ENCODE measurements at places on chromosomes 5 and 9.

- no peak for DNase-seq
These were observed 6.5 kb downstream of the SNX18 start for GRCh38 chr5:54524082-54524481.

- no peak for DNase-seq
These were observed 335.7 kb upstream of the PIK3R1 start for GRCh38 chr5:67879620-67880510.

DNA sequence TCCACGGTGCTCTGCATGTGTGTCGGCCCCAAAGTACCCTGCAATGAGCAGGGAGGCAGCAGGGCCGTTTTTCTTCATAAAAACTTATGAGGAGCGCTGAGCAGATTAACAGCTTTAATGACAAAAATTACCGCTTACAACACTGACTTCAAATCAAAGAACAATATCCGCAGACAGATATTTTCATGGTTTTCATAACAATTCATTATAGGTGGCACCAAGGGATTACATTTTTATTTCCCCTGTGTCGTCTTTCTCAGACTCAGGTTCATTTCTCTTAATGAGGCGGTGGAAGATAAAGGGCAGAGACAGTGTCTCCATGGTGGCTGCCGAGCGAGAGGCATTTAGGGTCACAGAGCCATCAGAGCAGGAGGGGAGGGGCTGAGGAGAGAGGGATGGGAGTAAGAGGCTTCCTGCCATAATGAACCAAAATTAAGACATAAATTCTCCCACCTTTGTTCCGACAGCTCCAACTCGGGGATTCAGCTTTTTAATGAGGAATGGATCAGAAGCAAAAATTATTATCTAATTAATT, 240.7 kb upstream of the CLINT1 start:
- DNase-seq: no peak

GRCh38 chr5:138273834-138274188, 610 bp downstream of the GFRA3 start:
- DNase-seq: no peak

DNA sequence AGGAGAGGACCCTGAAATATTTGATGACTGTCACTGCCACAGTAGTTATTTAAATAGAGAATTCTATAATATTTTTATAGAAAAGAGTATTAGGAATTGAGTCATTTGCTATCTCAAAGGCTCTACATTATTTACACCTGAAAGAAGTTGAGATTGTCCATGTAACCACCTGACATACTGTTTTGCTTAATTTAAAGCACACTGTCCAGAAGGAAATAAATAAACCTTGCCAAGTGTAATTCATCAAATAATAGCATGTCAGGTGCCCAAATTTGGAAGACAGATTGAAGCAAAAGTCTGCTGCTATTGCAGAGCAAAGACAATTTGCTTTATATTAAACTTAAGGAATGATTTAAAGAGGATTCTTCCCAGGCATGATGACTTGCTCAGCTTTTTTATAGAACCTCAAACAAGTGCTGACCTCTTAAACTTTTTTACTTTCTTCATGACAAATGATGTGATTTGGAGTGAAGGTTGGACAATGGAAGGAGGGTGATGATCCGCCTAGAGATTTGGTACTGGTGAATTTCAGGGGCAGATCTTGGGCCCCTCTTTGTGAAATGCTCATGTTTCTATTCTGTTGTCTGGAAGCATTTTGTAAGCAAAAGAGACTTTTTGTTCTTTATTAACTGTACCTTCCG, 65.0 kb downstream of the DAPK1 start:
- no peak for DNase-seq

- DNase-seq: no peak
These were observed 115.4 kb downstream of the HSD17B3 start for GRCh38 chr9:96186591-96187011.

- DNase-seq: peak; percentile 93
These were observed 4.0 kb upstream of the TRAF2 start for GRCh38 chr9:136882109-136882946.

DNA sequence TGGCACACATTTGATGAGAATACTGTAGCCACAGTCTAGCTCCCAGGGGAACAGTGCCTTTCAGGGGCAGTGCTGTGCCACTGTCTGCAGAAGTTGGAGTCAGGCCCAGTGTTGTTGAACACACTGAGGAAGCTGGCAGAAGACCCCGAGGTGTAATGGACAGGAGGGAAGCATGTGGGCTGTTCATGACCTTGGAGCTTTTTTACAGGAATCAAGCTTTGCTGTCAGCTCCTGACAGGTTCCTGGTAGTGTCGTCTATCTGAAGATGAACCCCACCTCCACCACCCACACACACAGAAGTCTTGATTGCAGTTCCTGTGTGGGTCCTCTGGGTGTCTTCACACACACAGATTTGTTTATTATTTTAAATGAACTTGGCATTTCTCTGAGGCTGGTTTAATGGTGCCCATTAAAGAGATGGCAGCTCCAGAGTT, 40.3 kb upstream of the TNFAIP8 start:
- DNase-seq: peak; percentile 51

- no peak for DNase-seq
These were observed 330.7 kb downstream of the CAAP1 start for GRCh38 chr9:26561928-26562327.

GRCh38 chr5:144634138-144634537, 463.5 kb downstream of the KCTD16 start:
- DNase-seq: no peak

GRCh38 chr5:132692632-132692967, 18.8 kb downstream of the IL4 start:
- no peak for DNase-seq

GRCh38 chr5:163565492-163565891, 60.1 kb downstream of the MAT2B start:
- DNase-seq: no peak

GRCh38 chr9:23556459-23556858, 269.6 kb downstream of the ELAVL2 start:
- no peak for DNase-seq

DNA sequence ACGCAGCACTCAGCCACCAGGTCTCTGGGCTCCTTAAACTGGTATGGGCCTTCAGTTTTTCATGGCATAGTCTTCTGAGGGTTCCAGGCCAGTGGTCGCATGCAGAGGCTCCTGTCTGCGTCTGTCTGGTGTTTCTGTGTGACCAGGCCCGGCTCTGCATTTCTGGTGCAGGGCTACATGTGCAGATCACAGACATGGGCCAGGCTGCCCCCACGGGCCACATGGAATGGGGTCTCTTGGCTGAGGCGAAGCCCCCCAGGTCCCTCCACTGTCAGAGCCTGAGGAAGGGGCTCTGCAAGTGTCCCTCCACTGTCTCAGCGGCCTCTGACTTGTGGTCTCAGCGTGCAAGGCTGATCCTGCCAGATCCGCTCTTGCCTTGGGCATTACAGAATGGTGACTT, 15.6 kb upstream of the CARD19 start:
- DNase-seq: no peak

DNA sequence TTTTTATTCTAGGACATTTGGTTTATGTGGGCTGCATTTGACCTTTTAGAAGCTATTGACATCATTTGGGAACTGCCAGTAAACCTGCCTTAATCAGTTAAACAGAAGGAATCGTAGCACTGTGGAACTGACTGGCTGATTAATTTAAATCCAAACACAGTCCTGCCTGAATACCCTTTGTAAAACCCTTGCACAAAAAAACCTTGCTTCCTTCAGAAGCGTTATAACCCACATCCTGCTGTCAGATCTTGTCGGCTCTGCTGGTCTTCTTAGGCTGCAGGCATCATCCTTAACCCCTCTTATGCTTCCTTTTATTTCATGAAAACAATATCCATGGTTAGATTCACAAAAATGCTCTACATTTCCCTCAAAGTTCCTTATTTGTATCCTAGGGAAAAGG, 46.3 kb downstream of the PAM start:
- DNase-seq: no peak

DNA sequence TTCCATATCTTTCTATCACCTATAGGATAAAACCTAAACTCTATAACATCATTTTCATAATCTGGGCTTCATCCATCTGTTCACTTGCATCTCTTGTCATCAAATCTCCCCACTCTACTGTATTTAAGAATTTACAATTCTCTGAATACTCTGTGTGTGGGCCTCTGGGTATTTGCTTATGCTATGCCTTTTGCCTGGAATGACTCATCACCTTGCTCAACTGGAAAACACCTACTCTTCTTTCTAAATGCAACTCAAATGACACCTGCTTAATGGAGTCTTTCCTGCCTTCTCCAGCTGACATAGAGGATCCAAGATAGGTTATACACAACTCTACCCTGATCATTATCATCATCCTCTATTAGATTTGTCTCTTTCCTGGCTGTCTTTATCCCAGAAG, 421.7 kb downstream of the SPATA31D1 start:
- DNase-seq: no peak

DNA sequence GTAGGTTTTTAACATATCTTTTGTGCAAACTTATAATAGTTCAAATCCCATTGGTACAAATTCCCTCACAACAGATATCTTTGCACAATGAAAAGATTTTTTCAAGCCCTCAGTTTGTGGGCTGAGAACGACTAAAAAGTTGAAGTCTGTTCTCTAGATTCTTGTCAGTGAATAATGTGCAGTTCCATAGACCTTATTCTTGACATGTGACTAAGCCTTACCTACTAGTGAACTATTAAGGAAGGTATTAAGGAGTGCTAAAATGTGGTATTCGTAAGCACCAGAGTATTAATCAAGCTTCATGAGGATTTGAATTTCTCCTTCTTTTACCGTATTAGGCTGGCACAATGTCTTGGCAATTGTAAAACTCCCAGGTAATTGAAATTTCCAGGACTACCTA, 205.6 kb upstream of the DMRTA1 start:
- DNase-seq: no peak

GRCh38 chr9:87212605-87213021, 265.3 kb upstream of the GAS1 start:
- no peak for DNase-seq

GRCh38 chr5:84274585-84275468, 109.9 kb downstream of the EDIL3 start:
- DNase-seq: no peak

- DNase-seq: no peak
These were observed 125.9 kb upstream of the OSMR start for GRCh38 chr5:38719916-38720315.

- no peak for DNase-seq
These were observed 23.5 kb upstream of the SNX2 start for GRCh38 chr5:122751293-122751782.

DNA sequence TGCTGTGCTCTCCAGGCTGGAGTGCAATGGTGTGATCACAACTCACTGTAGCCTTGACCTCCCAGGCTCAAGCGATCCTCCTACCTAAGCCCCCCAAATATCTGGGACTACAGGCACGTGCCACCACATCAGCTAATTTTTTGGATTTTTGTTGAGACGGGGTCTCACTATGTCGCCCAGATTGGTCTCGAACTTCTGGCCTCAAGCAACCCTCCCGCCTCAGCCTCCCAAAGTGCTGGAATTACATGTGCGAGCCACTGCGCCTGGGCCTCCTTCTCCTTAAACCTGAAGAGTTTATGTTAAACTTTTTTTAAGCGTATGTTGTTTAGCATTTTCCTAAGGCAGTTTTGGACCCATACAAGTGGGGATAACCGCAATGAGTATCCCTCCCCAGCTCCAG, 30.8 kb upstream of the SUSD3 start:
- no peak for DNase-seq

DNA sequence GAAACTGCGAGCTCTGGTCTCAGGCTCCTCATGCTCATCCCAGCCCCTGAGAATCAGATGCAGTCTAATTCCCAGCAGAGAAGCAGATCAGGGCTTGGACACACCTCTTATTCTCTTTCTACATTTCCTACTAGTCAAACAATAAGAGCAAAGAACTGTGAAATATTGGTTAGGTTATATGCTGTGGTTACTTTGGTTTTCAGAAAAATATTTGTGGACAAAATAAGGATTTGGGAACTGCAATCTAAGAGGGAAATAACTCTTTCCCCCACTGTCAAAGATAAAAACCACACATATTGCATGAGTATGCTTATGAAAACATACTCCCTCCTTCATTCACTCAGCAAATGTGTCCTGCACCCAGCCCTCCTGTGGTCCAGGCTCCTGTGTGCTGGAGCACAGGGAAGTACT, 164.5 kb upstream of the S1PR3 start:
- DNase-seq: no peak

GRCh38 chr5:178182158-178182876, 4.9 kb downstream of the GMCL2 start:
- DNase-seq: no peak

DNA sequence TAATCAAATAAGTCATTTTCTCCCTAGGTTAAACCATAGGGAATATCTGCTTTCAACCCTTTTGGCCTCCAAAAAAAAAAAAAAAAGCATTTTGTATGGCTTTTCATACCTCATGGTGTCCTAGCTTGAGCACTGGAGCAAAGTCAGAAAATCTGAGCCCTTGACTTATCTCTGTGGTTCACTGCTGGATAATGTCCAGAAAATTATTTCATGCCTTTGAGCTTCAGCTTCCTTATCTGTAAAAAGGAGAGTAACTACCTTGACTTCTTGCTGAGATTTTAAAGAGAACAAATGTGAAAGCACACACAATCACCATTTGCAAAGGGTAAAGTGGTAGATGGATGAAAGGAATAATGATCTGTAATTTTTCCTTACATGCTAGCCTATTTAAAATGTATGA, 165.9 kb downstream of the ALDH1A1 start:
- no peak for DNase-seq

GRCh38 chr5:76074487-76075065, 8.6 kb upstream of the SV2C start:
- DNase-seq: no peak

GRCh38 chr5:4576161-4576748, 563.9 kb upstream of the ADAMTS16 start:
- no peak for DNase-seq

GRCh38 chr5:177530638-177531037, 13.9 kb upstream of the DDX41 start:
- no peak for DNase-seq

DNA sequence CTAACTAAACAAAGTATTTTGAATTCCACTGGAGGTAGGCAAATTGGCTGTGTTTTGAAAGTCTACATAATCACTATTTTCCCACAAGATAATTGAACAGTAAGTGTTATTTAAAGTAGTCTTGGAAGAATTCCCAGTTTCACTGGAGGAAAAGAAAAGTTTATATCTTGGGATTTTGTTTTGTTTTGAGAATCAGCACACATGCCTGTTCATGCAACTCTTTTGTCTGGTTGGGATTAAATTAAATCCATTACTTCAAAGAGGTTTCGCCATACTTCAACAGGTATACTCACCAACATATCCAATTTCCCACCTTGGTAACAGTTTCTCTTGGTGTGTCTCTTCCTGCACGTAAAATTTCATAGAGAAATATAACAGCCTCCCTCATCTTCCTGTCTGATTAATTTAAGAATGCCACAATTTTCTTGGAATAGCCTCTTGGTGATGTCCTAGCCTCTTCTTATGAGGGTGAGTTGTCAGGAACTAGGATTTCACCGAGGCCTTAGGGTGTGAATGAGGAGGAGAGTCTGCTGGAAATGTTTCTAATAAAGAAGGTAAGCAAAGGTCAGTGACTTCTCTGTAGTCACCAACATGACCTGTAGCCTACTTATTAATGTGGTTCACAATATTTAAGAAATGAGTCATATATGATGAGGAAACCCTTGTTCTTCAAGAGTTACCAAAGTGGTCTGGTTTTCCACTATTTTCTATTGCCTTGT, 48.1 kb downstream of the ITGA2 start:
- no peak for DNase-seq

GRCh38 chr5:143977891-143978461, 166.0 kb downstream of the HMHB1 start:
- no peak for DNase-seq

Measured in stimulated activated CD4-positive, alpha-beta T cell treated with anti-CD3 and anti-CD28 coated beads, Interleukin-2, amount 100 ng/mL, for 24 hours (primary cell).